Mucosa of gallbladder (tissue), 1 donor: ENCODE measurements at places on chromosomes 2 and 18. TPM values are rescaled to one million over a fixed set of nuclear protein-coding genes. Genes with fewer than 3 reads are reported as not detected.
A peak's percentile ranks its signal among the peaks of the same experiment; 100 is the strongest.

NGEF gene
- total RNA-seq: 12.0 TPM

BCL2L11 gene
- total RNA-seq: 19.1 TPM

D2HGDH gene
- total RNA-seq: 71.5 TPM

LGALSL gene
- total RNA-seq: 19.9 TPM

NOL4 gene
- 1.1 TPM for total RNA-seq

GRCh38 chr2:215436705-215437565 lies 1.1 kb upstream of the FN1 start:
- DNase-seq: no peak

DNA sequence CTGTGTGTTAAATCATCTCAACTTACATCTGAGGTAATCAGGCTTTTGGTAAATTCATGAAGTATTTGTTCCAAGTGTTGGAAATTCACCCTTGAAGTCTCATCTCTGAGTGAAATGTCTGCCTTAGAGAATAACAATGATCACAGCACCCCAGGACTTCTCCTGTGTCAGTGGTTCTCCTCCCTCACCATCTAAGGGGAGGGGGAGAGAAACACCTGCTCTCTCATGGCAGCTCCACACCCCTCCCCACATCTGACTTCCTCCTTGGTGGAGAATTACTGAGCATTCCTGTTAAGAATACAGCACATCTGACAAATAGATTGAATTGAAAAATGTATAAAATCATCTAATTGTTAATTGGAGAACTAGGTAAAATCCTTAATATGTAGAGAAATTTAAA lies 532.1 kb downstream of the RNF144A start:
- DNase-seq: no peak

DNA sequence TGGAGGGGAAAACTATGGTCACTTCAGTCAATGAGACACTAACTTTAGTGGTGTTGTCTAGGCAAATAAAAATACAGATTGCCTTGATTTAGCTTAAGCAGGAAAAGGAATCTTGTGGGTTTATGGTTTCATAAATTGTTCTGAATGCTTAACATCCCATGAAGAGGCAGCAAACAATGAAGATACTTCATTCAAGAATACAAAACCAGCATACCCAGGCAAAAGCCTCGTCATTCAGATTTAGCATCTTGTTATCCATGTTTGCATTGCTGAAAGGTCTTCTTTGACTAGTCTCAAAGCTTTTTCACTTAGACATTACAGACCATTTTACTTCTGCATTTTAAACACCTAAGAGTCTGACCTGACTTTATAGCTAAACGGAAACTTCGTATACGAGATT lies 272.7 kb upstream of the FSHR start:
- no peak for DNase-seq

GRCh38 chr2:30686669-30687068 lies 120.6 kb downstream of the CAPN13 start:
- peak; percentile 8 for DNase-seq

GRCh38 chr2:157919181-157919580 lies 43.1 kb upstream of the ACVR1 start:
- no peak for DNase-seq

- peak; percentile 72 for DNase-seq
Measured at GRCh38 chr18:76349067-76349715, 145.9 kb downstream of the ZNF516 start.

GRCh38 chr2:231037202-231037730 lies at the start of gene C2orf72:
Gene C2orf72 (plus strand): TSS chr2:231037523. CDS start chr2:231037566, 43 bp downstream.
- DNase-seq: no peak

- DNase-seq: no peak
Measured at GRCh38 chr2:234364661-234365060, 132.2 kb downstream of the ARL4C start.

- no peak for DNase-seq
Measured at GRCh38 chr2:16750175-16750924, 84.7 kb upstream of the CYRIA start.

DNA sequence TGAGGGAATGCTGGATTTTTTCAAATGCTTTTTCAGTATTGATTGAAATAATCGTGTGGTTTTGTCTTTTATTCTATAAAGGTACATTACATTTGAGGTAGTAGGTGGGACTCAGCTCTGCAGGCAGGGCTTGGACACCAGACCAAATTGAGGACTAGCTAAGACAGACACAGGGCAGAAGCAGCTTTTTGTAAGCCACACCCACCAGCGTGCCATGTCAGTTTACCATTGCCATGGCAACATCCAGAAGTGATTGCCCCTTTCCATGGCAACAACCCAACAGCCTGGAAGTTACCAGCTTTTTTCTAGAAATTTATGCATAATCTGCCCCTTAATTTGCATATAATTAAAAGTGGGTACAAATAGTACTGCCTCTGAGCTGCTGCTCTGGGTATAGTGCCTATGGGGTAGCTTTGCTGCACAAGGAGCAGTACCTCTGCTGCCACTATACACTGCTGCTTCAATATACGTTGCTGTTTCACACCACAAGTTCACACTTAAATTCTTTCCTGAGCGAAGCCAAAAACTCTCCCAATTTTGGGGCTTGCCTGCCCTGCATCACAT lies 23.6 kb upstream of the VWA3B start:
- no peak for DNase-seq

GRCh38 chr2:127128445-127128904 lies 21.5 kb upstream of the BIN1 start:
- DNase-seq: peak; percentile 58

DNA sequence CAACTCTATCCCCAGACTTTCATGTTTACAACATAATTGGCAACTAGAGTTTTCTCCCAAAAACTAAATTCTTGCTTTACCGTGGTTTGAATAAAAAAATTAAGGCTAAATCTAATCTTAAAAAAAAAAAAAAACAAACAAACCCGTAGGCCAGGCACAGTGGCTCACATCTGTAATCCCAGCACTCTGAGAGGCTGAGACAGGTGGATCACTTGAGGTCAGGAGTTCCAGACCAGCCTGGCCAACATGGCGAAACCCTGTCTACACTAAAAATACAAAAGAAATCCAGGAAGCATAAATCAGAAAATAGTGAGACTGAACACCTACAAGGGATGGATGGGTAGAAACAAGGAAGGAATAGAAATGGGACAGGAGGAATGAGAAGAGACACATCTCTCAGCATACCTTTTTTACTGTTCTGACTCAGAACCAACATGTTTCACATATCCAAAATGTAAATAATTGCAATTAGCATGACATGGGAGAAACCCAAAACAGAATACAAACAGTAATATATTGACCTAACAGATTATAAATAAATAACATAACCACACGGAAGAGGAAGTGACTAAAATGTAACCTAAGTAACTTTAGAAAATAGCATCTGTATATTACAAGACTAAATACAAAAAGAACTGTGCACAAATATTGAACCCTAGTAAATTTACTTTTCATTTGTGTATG lies 17.5 kb downstream of the MGAT4A start:
- no peak for DNase-seq

DNA sequence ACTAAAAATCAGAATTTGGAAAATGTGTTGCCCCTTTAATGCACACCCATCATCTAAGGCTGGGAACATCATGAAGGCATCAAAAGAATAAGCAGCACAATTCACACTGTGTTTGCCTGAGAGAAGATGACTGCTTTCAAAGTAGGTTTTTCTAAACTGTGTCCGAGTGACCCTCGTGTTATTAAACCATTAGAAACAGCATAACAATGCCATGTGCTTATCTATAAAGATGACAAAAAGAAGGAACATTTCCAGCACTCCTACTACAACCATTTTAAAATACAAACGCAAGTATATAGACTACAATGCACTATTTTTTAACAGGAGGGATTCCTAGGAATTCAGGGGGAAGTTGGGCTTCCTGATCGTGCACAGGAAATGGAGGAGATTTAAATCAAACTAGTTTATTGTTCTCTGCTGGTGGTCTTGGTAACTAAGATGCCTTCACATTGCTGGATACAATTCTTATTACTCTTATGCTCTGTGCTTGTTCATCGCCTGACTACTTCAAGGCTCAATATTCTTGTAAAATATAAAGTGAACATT lies 305.9 kb upstream of the CCDC68 start:
- no peak for DNase-seq

- DNase-seq: no peak
Measured at GRCh38 chr18:32918692-32919250, 145.9 kb upstream of the KLHL14 start.

DNA sequence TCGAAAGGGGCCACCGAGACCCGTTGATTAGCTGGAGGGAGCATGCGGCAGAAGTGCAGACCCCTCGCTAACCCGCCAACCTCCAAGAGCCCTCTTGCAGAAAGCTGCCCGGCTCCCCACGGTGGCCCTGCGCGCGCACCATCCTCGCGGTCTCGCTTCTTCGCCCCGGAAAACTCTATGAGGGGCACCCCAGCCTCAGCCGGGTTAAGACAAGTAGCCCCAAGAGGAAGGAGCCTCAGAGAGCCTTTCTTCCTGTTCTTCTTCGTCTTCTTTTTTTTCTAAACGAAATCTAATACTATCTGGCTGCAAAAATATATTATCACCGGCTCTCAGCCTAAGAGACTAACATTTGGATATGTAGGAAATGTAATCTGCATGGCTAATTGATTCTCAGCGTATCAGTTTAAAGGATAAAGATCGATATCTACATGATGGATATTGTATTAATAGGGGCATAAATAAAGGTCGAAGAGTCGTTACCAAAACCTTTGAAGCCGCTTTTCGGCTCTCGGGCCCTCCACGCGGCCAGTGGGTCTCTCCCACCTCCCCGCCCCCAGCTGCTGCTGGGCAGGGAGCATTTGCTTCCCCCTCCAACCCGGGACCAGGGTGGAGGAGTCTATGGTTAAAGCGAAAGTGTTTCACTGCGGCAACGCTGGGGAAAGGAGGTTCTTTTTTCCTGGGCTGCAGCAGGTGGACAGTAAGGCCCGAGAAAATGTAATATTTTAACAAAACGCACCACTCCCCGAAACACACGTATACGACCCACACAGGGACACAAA lies 6.1 kb upstream of the PAX3 start:
- DNase-seq: no peak

DNA sequence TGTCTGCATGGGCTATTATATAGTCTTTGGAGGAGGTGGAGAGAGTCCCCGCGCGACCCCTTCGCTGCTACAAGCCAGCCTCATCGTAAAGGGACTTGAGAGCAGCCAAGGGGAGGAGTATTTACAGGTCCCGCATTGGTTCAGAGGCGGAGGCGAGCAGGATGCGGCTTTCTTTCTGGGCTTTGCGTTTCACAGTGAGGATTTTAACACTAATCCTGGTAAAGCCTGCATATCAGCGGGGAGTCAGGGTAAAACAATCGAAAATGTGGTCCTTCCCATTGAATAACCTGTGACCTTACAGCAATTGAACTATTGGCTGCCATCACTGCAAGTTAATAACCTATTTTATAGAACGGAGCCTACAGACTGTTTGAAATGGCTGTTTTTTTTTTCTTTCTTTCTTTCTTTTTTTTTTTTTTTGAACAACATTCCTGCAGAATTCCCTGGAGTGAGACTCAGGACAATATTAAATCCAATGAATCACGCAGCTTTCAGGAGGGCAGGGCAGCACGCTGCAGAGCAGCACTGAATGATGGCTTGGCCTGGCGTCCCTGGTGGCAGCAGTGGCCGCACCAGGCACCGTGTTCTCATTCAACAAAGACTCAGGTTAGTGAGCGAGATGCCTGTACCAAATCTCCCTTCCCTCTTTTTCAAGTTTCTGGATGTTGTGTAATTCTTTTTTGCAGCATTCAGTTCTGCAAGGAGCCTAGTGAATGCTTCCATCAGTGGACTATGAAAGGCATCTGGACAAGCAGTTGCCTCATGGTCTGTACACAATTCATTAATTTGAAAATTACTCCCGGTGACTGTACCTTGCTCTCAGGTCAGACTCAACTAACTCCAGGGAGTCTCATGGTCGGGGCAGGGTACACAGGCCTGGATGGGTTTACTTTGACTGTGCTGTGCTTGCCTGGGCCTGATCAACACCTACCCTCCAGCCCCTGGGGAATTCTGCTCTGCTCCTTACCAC lies 19.8 kb downstream of the SMIM21 start:
- DNase-seq: no peak

DNA sequence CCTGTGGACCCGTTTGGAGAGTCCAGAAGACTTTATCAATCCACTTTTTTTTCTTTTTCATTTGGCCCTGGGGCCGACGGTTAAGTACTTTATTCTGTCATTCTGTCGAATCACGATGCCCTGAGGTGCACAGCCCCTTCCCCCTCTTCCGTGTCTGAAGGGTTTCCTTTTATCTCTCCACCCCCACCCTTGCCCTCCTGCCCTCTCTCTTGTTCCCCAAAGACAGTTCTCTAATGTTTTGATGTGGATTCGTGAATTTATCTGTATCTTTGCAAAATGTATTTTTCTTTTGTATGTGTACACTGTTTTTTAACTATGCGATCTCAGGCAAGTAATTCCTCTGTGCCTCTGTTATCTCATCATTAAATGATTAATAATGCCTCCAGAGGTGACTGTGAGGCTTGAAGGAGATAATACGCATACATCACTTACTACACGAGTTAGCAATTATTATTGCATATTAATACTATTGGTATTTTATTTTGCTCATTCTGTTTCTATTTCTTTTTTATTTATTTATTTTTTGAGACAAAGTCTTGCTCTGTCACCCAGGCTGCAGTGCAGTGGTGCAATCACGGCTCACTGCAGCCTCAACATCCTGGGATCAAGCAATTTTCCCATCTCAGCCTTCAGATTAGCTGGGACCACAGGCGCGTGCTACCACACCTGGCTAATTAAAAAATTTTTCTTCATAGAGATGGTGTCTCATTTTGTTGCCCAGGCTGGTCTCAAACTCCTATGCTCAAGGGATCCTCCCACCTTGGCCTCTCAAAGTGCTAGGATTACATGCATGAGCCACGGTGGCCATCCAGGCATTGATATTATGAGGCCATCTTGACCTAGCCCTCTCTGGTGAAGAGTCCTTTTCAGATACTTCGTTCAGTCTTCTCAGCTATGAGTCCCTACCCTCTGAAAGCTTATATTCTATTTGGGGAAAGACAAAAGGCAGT lies 1.4 kb upstream of the CASP8 start:
- DNase-seq: no peak

DNA sequence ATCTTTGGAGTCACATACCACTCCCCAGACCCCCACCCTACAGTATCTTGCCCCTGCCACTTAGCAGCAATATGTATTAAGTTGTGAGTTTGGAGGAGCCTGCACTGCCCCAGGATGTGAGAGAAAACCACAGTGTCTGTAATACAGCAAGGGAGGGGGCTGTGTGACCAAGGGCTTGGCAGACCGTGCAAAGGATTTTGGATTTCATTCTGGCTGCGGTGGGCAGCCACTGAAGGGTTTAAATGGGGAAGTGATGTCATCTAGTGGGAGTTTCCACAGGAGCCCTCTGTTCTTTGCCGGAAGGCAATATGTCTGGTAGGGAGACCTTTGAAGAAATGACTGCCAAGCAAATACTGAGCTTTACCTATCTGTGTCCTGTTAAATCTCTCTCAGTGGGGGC lies 202.4 kb downstream of the FHOD3 start:
- no peak for DNase-seq

DNA sequence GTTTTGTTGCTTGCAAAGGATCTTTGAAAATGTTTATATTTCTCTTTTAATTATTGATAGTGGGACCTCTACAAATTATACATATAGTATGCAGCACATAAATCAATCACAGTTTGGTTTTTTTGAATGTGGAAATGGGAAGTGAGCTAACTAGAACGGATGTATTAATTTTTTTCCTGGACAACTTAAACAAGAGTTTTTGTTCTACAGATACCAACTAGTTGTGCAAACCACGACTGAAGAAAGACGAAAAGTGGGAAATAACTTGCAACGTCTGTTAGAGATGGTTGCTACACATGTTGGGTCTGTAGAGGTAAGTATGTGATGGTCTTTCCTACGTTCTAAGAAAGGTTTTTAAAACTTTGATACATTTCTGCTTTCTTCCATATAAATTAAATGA lies 39.2 kb downstream of the NDC80 start:
- DNase-seq: no peak
